ENCODE measurements at places on chromosomes 1 and 21.

- DNase-seq, result no peak
Measured at GRCh38 chr21:43768868-43769167, 7.3 kb downstream of the CSTB start.

DNA sequence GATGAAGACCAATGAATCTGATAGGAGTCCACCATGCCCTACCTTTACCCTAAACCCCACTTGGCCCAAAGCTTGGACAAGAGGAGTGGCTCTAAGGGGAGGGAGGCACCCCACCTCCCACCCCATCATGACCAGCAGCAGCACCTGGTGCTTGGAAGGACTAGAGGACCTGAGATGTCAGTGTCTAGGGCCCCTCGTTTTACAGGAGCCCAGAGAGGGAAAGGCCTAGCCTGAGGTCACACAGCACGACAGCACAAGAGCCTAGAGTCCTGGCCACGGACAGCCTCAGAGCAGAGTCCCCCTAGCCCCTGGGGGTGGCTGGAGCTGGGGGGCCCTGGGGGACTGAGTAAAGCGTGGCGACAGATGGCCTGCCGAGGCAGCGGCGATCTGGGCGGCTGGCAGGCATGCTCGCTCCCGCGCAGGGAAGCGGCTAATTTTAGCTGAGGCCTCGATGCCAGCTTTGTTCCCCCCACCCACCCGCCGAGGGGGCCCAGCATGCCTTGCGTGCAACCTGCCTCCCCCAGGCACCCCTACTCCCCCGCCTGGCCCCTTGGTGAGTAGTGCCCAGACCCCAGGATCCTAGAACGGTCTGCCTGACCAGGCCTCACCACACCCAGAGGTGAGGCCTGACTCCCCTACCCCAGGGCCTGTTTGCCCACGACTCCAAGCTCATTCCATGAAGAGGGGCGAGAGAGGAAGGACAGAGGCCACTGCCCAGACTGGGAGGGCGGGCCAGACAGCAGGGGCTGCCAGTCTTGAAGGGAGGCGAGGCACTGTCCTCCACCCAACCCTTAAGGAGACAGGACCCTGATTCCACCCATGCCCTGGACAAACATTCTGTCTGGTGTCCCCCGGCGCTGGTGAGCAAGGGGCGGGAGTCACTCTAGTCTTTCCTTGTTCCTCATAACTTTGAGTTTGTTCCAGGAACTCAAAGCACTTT lies 39.0 kb downstream of the AHDC1 start:
- no peak for DNase-seq

GRCh38 chr1:226736908-226737818 lies 1.9 kb downstream of the ITPKB start:
- no peak for DNase-seq

GRCh38 chr1:147509786-147510395 lies 31.4 kb upstream of the BCL9 start:
- DNase-seq, result no peak

DNA sequence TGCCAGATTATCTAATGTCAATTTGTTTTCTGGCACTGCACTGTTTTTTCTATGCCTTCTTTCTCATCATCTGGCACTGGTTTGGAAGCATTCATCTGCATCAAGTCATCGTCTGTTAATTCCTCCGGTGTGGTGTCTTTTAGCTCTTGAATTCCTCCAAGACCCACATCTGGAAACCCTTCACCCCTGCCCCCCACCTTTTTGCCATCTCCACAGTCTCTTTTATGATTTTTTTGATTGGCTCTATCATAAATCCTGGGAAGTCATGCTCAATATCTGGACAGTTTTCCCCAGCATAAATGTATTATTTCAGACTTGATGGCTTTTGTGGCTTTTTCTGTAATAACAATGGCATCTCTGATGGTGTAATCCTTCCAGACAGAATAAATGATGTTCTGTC lies 10.4 kb upstream of the KCNK1 start:
- no peak for DNase-seq

- no peak for DNase-seq
Measured at GRCh38 chr1:243890576-243890975, 40.5 kb upstream of the AKT3 start.

GRCh38 chr1:105088166-105088565 lies 1338.5 kb downstream of the AMY1C start:
- DNase-seq, result no peak

GRCh38 chr1:239678181-239678580 lies 291.8 kb downstream of the CHRM3 start:
- no peak for DNase-seq

GRCh38 chr1:10288029-10288615 lies 77.8 kb downstream of the KIF1B start:
- DNase-seq, result no peak

DNA sequence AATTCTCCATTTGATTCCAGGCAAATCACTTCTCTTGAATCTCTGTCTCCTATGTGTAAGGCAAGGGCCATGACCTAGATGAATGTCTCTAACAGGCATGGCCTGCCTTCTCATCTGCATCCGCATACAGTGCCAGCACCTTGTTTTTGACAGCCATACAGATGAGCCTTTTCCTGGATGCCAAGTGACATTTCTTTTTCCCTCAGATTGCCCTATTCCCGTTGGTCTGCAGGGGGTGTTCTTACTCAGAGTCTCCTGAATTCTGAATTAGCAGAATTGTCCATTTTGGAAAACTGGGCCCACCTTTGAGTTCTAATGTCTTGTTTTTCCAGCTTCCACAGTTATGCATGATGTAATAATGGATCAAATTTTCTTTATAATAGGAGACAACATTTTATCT lies 88.0 kb upstream of the ADAR start:
- DNase-seq, result no peak

- no peak for DNase-seq
Measured at GRCh38 chr1:115829023-115829674, 11.8 kb downstream of the NHLH2 start.

GRCh38 chr1:14511796-14512585 lies 86.5 kb upstream of the KAZN start:
- DNase-seq, result no peak

GRCh38 chr1:19071674-19072281 lies 115.3 kb upstream of the IFFO2 start:
- DNase-seq, result no peak

DNA sequence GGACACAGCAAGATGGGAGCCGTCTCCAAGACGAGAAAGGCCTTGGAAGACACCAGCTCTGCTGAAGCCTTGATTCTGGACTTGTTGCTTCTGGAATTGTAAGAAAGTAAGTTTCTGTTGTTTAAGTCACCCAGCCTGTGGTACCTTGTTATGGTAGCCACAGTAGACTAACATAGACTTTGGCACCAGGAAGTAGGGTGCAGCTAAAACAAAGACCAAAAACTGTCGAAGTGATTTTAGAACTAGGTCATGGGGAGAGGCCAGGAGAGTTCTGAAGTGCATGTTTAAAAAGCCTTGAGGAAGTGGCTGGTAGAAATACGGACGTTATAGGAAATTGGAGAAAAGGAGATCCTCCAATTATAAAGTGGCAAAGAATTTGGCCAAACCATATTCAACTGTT lies 28.5 kb downstream of the ZNF496 start:
- DNase-seq, result no peak

DNA sequence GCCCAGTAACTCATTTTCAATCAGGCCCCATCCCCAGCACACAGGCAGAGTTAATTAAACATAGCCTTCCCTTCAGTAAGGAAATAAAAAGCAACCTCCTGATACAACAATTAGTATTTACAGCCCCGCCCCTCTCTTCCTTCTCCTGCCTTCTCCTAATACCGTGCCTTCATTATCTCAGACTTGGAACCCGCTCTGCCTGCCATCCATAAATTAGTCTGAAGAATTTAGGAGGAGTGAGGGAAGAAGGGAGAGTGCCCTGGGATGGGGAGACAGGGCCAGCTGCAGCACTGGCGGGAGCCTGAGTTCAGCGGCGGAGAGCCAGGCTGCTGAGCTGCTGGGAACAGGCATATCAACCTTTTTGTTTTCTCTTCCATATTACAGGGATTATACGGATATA lies 172.8 kb downstream of the ACTL8 start:
- no peak for DNase-seq

DNA sequence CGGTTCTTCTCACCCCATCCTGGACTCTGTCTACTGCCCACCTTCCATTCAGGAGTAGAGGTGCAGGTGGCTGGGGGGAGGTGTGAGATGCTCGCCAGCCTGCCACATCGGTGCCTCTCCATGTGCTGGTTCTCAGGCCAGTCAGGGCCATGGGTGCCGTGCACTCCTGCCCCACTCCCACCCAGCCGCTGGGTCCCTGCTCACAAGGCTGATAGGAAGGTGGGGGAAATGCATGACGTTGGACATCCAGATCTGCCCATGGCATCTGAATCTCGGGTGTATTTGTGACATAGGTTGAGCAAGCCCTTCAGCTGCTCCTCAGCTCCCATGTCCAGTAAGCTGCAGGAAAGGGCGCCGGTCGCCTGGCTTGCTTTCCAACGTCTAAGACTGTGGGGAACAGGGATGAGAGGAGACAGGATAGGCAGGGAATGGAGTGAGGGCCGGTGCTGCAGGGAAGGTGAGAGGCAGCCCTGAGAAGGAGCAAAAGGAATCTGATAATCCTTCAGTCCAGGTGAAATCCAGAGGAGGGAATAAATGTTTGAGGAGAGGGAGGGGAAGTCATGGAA lies 11.8 kb downstream of the S100A7A start:
- no peak for DNase-seq

GRCh38 chr1:210049616-210050015 lies 111.6 kb downstream of the SYT14 start:
- DNase-seq, result no peak

GRCh38 chr1:1527092-1527816 lies 13.2 kb downstream of the TMEM240 start:
- no peak for DNase-seq

DNA sequence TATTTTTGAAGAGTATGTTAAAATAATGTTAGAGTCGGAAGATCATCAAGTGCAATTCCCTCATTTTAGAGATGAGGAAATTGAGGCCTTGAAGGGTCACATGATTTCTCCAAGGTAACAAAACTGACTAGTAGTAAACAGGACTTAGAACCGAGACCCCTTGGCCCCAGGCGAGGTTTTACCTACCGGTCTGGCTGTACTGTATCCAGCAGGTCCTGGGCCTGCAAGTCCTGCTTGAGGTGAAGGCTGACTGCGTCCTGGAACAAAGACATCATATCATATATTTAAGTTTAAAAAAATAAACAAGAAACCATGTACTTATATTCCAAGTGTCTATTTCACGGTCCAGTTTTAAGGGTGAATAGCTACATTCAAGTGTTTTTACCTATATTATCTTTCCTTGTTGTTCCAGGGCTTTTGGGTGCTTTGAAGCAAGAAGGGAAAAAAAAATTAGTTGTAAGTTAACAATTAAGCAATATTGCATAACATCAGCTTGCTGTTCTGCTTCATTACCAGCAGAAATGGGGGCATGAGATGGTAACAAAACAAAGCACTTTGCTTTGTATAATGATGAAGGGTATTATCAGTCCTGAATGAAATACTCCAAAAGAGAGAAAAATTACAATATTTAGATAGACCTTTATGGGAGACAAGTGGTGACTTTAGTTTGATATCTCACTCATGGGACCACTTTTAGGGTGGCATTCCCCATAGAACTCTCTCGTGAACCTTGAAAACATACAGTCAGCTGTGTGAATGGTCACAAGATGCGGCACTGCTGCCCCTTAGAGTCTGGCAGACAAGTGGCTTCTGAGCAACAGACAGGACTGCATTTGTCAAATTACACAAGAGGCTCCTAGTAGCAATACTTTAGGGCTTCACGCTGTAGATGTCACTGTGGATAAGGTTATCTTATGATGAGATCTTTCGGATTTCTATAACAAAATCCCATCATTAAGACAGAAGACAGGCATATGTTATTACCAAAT lies 29.8 kb upstream of the CFAP298 start:
- no peak for DNase-seq

All from stimulated activated CD8-positive, alpha-beta memory T cell treated with anti-CD3 and anti-CD28 coated beads, Interleukin-15, amount 100 ng/mL, for 4 hours (primary cell).